ENCODE measurements at places on chromosomes 16 and 17. TPM values are rescaled to one million over a fixed set of nuclear protein-coding genes. Genes with fewer than 3 reads are reported as not detected.

Gene TBC1D3D
- not detected for total RNA-seq

Gene SUMO2
- total RNA-seq: 66.8 TPM

Gene RNF112
- 0.05 TPM for total RNA-seq

Gene HAPSTR1
- total RNA-seq: 71.6 TPM

Gene AOC2
- total RNA-seq: 0.78 TPM

Gene SMPD3
- 0.05 TPM for total RNA-seq

Gene CACNA1H
- total RNA-seq: 0.21 TPM

Gene PRAC1
- total RNA-seq: not detected

Gene KRTAP2-3
- not detected for total RNA-seq

Gene EME1
- 0.62 TPM for total RNA-seq

Gene CNTNAP1
- total RNA-seq: 2.6 TPM

Gene MC1R
- 3.1 TPM for total RNA-seq

Gene HSF5
- total RNA-seq: not detected

Gene ACSM2A
- not detected for total RNA-seq

Gene MEIOC
- 0.11 TPM for total RNA-seq

Gene E2F4
- total RNA-seq: 75.8 TPM

Gene G6PC1
- total RNA-seq: not detected

Gene KRTAP9-4
- not detected for total RNA-seq

Gene VTN
- total RNA-seq: 0.21 TPM

Gene CTRB1
- total RNA-seq: 3.4 TPM

Gene GNPTG
- 57.0 TPM for total RNA-seq

Gene RPS6KB1
- total RNA-seq: 26.2 TPM

All from myocyte (in vitro differentiated cells).